Activated CD4-positive, alpha-beta T cell treated with anti-CD3 and anti-CD28 coated beads for 1 hour (primary cell): ENCODE measurements at places on chromosomes 12 and 14.

GRCh38 chr14:50801706-50802105 lies 29.3 kb downstream of the NIN start:
- DNase-seq = no peak

DNA sequence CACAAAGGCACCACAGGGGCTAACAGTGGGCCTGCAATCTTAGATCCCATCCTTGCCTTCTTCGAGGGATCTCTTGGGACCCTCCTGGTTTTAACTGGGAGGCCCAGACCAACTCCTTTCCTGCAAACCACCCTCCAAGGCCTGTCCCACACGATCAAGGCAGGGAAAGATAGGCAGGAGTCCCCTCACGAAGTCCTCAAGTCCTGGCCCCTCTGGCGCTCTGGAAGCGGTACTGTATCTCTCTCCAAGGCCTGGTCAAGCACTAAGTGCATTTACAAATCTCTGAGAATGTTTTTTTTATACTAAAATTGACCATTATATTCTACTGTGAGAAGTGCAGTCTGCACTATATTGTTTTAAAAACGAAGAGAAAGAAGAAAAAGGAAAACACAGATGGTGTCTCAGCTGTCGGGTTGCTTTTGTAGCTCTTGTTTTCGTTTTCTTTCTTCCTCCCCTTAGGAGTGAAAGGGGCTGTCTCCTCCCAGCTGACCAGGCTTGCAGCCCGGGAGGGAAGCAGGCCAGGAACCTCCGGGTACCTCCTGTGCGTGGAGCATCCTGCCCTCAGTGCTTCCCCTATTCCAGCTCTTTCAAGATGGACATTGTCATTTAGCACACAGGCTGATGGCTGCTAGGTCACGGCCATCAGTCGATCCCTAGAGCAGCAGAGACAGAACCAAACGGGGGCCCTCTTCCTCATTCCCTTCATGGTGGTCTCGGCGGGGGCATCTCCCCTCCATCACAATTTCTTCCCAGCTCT lies 56.7 kb downstream of the FAM222A start:
- DNase-seq = no peak

- no peak for DNase-seq
These were observed 445.9 kb upstream of the RGS6 start for GRCh38 chr14:71486279-71486678.

- DNase-seq = no peak
These were observed 591.2 kb downstream of the VRK1 start for GRCh38 chr14:97388408-97388807.

- DNase-seq = no peak
These were observed 26.2 kb downstream of the AMN start for GRCh38 chr14:102948698-102949061.

DNA sequence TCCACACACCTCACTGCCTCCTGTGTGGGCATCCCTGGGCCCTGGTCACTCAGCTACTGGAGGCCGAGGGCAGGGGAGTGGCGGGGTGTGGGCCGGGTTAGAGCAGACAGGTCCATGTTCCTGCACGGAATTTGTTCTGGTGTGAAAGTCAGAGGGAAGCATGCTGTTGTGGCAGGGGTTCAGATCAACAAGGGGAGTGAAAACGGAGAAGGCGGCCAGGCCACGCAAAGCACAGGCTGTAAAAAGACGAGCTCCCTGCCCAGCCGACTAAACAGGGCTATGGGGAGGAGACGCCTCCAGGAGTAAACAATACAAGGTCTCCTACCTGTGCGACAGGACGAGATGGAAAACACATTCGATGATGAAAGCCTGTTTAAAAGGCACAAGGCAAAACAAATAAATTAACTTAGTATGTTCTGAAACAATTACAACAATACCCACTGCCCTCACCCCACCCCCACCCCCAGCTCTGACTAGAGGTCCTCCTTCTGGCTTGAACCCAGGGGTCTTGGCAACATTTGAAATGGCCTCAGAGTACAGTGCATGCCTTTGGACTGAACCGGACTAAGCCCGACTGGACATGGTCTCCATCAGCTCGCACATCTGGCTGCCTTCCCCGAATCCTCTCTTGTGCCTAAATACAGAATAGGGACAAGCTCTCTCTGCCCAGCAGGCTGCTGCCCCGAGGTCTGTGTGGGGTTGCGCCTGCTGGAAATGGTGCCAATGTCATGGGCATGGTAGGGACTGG lies 274.9 kb upstream of the DIO3 start:
- DNase-seq = no peak

DNA sequence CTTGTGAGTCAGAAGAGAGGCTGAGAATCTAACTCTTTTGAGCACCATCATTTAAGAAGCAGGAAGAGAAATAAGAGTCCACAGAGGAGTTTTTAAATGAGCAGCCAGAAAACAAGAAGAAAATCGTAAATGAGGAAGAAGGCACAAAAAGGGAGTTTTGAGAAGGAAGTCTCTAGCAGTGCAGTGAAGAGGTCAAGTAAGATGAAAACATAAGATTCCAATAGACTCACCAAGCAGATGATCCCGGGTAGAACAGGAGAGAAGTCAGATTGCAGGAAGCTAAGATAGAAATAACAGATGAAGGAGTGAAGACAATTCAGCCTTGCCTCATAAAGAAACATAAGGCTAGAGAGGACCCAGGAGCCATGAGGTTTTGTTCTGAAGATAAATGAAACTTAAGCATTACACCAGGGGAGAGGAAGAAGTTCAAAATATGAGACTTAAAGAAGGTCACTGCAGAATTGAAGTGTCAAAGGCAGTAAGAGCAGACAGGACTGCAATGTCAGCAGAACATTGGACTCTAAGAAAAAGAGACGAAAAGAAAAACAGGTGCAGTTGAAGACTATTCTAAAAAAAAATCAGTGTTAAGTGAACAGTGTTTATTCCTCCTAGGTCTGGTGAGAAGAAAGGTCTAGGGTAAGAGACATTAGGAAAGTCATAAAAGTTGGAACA lies 229.0 kb downstream of the SEC23A start:
- no peak for DNase-seq

DNA sequence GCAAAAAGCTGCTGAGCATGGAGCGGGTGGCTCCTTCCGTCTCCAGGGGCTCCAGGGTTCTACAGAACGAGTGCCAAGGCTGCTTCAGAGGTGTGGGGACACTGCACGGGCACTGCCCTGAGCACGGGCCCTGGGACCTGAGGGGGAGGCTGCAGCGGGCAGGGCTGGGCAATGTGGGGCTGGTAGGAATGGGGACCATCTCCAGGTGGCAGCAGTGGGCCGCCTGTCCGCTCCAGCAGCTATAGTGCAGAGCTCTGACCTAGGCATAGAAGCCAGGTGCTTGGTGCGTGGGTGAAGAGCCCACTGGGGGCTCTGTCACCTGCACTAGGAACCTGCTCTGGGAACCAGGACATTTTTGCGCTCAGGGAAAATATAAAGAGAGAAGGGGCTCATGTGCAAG lies 22.3 kb downstream of the HDAC7 start:
- DNase-seq = peak; percentile 32

DNA sequence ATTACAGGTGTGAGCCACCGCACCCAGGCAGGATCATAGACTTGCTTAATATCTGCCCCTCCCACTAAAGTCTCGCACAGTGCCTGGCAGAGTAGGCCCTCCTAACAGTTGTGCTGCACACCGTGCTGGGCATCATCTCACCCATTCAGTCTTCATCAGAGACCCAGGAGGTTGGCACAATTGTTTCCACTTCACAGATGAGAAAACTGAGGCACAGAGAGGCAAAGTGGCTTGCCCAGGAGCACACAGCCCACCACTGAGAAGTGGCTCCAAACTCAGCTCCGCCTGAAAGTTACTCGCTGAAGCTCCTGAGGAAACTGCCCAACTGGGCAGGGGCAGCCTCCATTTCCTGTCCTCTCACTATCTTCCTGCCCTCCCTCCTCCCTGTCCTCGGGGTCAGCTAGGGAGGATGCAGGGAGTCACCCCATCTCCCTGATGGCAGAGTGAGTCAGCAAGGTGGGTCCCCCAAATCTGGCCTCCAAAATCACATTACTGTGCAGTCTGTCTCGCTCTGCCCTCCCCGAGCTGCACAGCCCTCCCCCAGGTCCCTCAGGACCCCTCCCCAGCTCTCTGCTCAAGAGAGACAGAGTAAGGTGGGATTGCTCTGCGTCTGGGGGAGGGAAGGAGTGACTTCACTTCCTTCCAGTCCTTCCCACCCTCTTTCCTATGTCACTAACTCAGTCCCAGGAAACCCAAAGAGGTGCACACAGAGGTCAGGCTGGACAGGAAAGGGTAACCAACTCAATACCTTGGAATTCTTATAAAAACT lies 5.7 kb downstream of the SLC8B1 start:
- DNase-seq = no peak

GRCh38 chr12:60168441-60168840 lies 572.6 kb downstream of the SLC16A7 start:
- no peak for DNase-seq

DNA sequence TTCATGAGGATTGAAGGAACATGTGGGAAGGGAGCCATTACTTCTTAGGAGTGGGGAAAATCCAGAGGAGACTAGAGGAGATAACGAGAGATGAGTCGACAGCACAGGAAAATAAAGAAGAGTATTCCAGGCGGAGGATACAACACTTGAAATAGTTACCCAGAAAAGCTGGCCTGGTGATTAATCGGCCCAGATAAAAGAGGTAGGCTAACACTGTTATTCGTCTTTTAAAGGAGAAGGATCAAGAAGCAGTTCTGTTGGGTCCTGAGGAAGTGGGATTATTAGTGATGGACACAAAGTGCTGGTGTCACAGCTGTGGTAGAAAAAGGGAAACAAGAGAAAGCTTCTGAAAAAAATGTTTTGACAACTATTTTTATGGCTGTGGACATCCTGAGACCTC lies 425.3 kb downstream of the ZFP36L1 start:
- no peak for DNase-seq

- no peak for DNase-seq
These were observed 4.5 kb downstream of the B4GALNT1 start for GRCh38 chr12:57628280-57629191.

DNA sequence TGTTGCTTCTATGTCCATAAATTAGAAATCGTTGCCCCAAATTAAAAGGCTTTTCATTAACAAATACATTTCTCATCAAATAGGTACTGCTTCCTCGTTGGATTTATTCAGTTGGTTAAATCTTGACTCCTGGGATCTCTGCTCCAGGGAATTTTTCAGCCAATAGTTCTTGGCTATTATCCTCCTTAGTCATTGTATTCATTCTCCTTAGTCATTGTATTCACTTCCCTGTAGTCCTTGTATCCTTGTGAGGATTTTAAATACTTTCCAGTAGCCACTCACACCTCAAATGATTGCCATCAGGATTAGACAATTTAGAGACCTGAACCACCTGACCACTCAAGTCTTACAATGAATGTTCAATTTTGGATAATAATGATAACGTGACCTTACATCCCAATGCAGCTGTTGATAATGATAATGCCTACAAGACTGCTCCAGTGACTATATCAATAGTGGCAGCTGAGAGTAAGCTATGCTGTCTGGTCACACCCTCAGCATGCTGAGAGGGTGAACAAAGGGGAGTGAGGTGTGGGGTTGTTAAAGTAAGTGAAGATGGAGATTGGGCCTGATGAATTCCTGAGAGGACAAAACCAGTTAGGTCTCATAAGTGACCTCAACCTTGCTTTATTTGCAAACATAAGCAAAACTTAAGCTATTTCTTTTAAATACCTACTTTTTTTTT lies 193.7 kb upstream of the RTL1 start:
- no peak for DNase-seq

DNA sequence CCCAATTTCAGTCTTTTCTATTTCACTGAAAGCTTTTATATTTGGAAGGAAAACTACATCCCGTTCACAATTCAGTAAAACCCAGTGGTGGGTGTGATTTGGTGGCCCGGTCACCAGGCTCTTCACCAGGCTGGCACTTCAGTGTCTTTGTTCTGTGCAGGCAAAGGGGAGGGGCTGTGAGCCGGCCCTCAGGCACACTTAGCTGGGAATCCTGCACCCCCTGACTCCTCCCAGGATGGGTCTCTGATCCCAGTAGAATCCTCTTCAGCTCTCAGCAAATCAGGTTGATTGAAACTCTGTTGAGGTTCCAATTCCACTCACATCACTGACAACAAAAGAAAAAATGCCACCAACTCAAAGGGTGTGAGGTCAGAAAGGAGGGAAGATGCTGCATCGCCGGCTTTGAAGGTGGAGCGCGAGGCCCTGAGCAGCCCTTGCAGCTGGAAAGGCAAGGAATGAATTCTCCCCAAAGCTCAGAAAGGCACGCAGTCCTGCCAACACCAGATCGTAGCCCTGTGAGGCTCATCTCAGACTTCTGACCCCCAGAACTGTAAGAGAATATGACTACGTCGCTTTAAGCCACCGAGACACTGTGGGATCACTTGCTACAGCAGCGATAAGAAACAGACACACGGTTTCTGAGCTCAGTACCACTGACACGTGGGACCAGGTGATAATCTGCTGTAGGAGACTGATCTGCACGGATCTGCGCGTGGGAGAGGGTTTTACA lies 166.6 kb downstream of the PIWIL1 start:
- DNase-seq = no peak

DNA sequence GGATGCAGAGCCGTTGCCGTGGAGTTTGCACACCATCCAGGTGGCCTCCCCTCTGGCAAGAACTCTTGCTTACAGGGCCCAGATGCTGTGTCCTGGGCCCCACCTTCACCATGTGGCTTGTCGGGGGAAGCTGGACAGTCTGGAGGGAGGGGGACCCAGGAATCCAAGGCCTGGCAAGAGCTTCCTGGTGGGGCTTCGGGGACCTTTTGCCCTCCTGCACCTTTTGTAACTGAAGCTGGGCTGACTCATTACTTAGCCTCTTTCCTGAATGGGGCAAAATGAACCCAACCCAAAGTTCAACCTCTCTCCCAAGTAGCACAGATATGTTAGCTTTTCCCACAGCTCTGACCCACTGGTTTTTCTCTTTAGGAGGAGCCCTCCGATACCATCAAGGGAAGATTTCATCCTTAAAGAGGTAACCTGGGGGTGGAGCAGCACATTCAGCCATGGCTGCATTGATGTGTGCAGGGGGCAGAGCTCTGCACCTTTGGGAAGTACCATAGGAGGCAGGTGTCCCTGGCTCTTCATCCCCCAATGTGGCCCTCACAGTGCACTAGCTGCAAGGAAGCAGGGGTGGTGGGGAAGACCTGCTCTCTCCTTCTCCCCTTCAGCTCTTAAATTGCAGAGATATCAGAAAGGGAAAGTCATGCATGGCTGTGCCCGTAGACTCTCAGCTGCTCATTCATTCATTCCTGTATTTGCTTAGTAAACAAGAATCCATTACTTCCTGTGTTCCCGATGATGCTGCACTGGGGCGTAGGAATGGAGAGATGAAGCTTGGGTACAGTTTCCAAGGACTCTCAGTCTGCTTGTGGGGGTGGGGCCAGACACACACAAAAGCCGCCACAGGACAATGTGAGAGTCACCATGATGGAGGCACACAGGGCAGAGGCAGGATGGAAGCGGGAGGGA lies 13.0 kb downstream of the MVK start:
- DNase-seq = no peak

GRCh38 chr14:99731547-99732435 lies 47.7 kb downstream of the CYP46A1 start:
- no peak for DNase-seq

- no peak for DNase-seq
These were observed 568.5 kb upstream of the MDGA2 start for GRCh38 chr14:48243900-48244299.

- no peak for DNase-seq
These were observed 21.8 kb upstream of the RIN3 start for GRCh38 chr14:92491782-92492181.

- DNase-seq = no peak
These were observed 10.7 kb downstream of the RAD52 start for GRCh38 chr12:938810-939209.

- no peak for DNase-seq
These were observed 362.9 kb downstream of the EMP1 start for GRCh38 chr12:13559318-13559978.
